ENCODE measurements at places on chromosomes 2 and 18.

DNA sequence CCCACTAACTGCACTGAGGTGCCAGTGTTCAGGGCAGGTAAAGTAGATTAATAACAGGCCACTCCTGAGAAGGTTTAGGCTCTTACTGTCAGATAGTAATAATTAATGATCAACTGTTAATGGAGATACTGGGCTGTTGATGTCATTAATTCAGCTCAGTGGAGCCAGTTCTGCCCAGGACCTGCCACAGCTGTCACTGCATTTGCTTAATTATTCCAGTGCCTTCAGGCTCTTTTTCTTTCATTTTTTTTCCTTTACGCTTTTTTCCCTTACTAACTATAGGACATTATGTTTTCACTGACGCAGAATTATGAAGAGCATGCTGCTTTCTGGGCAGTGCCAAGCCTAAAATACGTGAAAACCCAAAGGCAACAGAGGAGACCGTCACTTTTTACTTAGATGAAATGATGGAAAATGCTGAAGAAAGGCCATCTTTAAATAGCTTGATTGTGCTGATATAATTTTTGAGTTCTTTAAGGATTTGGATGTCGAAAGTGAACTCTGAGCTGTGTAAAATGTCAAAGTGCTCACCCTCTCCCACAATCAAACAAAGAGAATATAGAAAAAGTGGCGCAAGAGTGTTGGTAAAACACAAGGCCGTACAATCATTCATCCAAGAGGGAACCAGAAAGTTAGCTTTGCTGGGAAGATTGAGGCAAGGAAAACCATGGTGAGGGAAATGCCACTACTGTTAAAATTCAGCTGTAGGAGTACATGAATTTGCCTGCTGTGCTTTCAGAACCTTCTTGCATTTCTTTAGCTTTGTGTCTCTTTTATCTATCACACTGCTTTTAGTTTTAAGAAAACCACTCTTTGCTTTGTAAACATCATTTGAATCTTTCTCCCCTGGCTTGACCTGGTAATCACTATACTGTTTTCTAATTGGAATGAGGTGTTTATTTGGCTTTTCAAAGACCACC lies 192.0 kb upstream of the ZEB2 start:
- DNase-seq: no peak

GRCh38 chr2:101558740-101559525 lies 84.0 kb upstream of the RFX8 start:
- no peak for DNase-seq

DNA sequence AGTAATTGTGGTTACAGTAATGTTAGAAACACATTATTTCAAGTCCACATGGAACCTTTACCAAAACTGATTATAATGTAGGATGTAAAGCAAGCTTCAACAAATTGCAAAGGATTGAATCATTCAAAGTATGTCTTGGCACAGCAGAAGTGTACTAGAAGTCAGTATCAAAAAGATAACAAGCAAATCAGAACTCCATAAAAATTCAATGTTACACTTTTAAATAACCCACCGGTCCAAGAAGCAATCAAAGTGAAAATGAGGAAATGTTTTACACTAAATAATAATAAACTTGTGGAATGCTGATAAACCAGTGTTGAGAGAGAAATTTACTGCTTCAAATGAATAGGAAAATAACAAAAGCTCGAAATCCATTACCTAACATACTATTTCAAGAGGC lies 47.7 kb downstream of the TTC21B start:
- DNase-seq: no peak

DNA sequence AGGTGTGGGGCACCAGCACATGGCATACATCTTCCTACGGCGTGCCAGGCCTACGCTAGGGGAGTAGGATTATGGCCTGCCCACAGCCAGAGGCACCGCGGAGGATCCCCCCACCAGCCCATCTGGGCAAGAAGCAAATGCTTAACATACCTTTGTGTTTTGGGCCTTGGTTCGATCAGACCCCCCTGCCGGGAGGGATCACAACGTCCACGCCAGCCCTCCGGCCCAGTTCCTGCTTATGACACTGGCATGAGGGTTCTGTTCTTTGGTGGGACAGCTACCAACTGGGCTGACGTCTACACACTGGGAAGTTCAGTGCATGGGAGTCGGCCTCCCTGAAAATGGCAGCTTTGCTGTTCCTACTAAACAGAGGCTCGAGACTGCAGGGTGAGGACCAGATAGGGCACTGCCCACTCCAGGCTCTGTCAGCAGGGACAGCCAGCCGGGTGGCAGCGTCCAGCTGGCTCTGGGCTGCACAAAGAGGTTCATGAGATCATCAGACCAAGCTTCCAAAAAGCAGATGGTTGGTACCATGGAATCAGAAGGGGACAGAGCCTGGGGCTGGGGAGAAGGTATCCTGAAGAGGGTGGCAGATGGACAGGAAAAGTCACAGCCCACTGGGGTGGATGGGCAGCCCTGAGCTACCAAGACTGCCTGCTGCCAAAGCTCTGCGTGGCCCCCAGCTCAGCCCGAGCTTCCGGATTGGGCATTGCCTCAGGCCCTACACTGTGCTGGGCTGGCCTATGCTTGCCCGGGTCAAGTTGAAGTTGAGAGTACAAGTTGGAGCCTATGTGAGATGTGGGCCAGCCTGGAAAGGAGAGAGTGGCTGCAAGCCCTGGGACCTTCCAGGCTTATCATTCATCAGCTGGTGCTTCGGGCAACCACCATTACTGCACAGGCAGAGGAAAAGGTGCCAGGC lies 61.7 kb upstream of the TEX51 start:
- no peak for DNase-seq

DNA sequence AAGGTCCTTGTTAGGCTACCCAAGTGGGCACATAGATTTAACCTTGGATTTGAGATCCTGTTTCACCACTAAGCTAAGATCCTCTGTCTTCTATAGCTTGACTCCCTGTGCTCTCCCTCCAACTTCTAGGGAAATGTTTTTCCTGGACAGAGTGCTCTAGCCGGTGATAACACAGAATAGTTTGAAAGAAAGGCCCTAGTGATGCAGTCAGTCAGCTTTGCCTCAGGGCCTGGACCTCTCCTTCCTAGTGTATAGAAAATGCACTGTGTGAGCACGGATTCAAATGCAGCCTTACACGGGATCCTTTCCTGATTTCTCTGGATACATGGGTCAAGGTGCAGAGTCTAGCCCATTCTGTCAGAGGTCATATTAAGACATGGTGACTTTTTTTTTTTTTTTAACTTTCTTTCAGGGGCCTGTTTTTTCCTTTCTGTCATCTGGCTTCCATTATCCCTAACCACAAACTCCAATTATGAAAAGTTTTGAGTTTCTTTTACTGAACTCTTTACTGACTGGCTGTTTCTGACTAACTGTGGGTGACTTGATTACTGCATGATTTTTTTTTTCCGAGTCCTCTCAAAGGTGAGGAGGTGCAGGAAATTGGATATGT lies 122.6 kb downstream of the LRP1B start:
- no peak for DNase-seq

GRCh38 chr2:75493230-75493629 lies 67.5 kb downstream of the EVA1A start:
- no peak for DNase-seq

All from stimulated activated CD8-positive, alpha-beta memory T cell treated with anti-CD3 and anti-CD28 coated beads, Interleukin-4, amount 100 ng/mL, for 1 hour (primary cell).